ENCODE measurements at places on chromosomes 4 and X. TPM values are rescaled to one million over a fixed set of nuclear protein-coding genes. Genes with fewer than 3 reads are reported as not detected.
A peak's percentile ranks its signal among the peaks of the same experiment; 100 is the strongest.

HS3ST1 gene
- 0.14 TPM for total RNA-seq

HELT gene
- not detected for total RNA-seq

TEX13B gene
- not detected for total RNA-seq

SGCB gene
- total RNA-seq, result 54.1 TPM

UBL4A gene
- total RNA-seq, result 28.1 TPM

TAF7L gene
- not detected for total RNA-seq

TAB3 gene
- total RNA-seq, result 40.6 TPM

CT47B1 gene
- total RNA-seq, result not detected

DNA sequence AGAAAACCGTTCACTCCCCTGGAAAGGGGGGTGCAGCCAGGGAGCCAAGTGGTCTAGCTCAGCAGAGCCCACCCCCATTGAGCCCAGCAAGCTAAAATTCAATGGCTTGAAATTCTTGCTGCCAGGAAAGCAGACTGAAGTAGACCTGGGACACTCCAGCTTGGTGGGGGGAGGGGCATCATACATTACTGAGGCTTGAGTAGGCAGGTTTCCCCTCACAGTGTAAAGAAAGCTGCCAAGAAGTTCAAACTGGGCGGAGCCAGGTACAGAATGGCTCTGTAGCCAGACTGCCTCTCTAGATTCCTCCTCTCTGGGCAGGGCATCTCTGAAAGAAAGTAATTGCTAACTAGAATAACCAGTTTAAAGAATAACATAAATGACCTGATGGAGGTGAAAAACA lies 372.3 kb upstream of the F9 start:
- H3K27me3 ChIP-seq, result no peaks in the 10 kb centered on the region
- no peaks in the 10 kb centered on the region for H3K4me1 ChIP-seq
- no peak overlapping the region for H3K4me3 ChIP-seq
- no peak overlapping the region for H3K27ac ChIP-seq
- DNase-seq, result no peak

- no peak overlapping the region for H3K27ac ChIP-seq
- H3K4me3 ChIP-seq, result no peak overlapping the region
- H3K27me3 ChIP-seq, result no peaks in the 10 kb centered on the region
- H3K36me3 ChIP-seq, result no peaks in the 10 kb centered on the region
- no peak for DNase-seq
These were observed 17.8 kb downstream of the FRMPD3 start for GRCh38 chrX:107467271-107467670.

DNA sequence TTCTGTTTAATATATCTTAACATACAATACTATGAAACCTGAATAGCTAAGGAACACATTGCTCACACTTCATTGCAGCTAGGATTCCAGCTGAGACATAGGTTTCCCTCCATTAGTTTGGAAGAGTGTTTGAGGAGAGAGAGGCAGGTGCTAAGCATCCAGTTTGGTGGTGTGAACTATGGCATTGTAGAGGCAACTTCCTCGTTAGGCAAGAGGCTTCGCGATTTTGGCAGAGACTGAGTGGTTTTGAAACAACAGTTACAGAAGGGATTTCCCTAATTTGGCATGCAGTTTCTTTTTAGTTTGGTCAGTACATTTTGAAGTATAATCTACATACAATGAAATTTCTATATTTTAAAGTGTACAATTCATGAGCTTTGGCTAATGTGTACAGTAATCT lies 117.1 kb upstream of the BMP3 start:
- H3K27me3 ChIP-seq, result no peaks in the 10 kb centered on the region
- H3K4me1 ChIP-seq, result no peaks in the 10 kb centered on the region
- H3K4me3 ChIP-seq, result no peak overlapping the region
- no peak overlapping the region for H3K27ac ChIP-seq

DNA sequence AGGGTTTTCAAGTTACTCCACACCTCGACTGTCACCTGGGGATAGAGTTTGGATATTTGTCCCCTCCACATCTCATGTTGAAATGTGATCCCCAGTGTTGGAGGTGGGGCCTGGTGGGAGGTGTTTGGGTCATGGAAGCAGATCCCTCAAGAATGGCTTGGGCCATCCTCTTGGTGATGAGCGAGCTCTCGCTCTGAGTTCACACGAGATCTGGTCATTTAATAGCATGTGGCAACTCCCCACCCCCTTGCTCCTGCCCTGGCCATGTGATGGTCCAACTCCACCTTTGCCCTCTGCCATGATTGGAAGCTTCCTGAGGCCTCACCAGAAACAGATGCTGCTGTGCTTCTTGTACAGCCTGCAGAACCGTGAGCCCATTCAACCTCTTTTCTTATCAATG lies 8.3 kb downstream of the CTAG1A start:
- no peaks in the 10 kb centered on the region for H3K4me1 ChIP-seq
- no peak overlapping the region for H3K4me3 ChIP-seq
- H3K27ac ChIP-seq, result no peak overlapping the region
- DNase-seq, result no peak
- H3K36me3 ChIP-seq, result no peaks in the 10 kb centered on the region

DNA sequence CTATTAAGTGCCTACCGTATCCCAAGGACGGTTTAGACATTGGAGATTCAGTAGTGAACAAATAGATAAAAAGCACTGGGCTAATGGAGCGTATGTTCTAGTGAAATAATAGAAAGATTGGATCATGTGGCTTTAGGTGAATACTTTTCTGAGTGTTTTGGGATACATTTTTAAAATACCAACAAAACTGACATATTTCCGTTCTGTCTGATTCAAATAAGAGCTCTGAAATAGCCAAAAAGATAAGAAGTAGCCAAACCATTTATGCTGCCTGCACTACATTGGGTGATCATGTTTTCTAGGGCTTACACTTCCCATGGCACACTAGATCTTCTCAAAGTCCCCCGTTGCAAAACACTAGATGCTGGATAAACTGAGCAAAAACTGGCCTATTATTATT lies 14.2 kb downstream of the IGFBP7 start:
- no peak overlapping the region for H3K4me3 ChIP-seq
- peaks cover 94% of the 10 kb centered on the region for H3K4me1 ChIP-seq
- H3K36me3 ChIP-seq, result no peaks in the 10 kb centered on the region
- no peak for DNase-seq

DNA sequence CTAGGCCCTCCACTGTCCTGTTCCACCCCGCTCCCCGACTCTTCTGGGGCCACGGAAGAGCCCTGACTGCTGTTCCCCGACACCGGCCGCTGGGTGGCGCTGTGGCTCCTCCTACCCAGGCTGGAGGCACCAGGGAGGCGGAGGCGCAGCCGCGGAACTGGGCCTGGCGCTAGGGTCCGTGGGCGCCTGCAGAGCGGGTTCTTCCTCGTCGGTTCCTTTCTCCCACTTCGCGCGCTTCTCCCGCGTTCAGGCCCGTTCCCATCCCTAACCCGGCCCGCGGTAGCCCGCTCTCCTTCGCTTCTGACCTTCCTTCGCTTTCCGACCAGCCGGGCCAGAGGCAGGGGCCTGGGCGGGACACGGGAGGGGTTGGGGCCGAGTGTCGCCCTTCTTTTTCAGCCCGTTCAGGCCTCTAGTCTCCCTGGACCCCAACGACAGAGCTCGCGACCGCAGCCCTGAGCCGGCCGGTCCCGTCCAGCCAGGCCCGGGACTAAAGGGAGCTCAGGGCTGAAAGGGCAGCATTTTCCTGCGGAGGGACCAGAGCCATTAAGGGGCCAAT lies 34.3 kb downstream of the NALF2 start:
- no peak overlapping the region for H3K27ac ChIP-seq
- H3K4me1 ChIP-seq, result no peaks in the 10 kb centered on the region
- peak overlapping the region; percentile 70 for H3K4me3 ChIP-seq
- H3K27me3 ChIP-seq, result no peaks in the 10 kb centered on the region
- no peaks in the 10 kb centered on the region for H3K36me3 ChIP-seq
- DNase-seq, result no peak

GRCh38 chr4:183441276-183441675 lies 3.2 kb upstream of the CDKN2AIP start:
- H3K27ac ChIP-seq, result no peak overlapping the region
- peaks cover 4% of the 10 kb centered on the region for H3K36me3 ChIP-seq
- no peaks in the 10 kb centered on the region for H3K27me3 ChIP-seq
- DNase-seq, result no peak
- no peak overlapping the region for H3K4me3 ChIP-seq

DNA sequence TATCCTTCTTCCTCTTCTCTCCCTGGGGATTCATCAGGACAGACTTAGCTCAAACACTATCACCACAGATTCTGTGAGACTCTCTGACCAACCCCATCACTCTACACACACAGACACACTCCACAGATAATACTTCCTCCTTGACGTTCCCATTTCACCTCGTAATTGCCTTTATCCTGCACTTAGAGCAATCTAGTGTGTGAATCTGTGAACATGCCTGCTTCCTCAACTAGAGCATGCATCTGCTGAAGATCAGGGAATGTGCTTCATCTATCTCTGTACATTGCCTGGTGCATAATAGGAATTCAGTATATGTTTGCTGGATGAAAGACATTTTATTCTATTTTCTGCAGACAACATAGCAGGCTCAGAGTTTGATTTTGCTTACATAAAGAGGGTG lies 25.1 kb upstream of the HS6ST2 start:
- no peaks in the 10 kb centered on the region for H3K36me3 ChIP-seq
- H3K27ac ChIP-seq, result no peak overlapping the region
- H3K4me1 ChIP-seq, result no peaks in the 10 kb centered on the region
- no peak overlapping the region for H3K4me3 ChIP-seq

DNA sequence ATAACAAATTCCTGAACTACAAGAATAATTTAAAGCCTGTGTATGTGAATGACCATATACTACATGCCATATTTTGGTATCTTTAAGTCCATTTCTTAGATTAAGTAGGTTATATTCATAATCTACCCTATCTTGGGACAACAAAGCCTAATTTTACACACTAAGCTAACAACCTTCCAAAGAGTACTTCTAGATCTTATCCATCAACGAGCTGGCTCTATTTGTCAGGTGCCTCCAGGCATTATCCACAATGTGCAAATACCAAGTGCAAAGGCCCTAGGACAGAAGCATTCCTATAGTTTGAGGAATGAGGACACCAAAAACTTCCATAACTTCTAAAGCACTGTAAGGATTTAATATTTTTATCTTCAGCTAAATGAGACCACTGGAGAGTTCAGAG lies 3.5 kb downstream of the SLBP start:
- peaks cover 8% of the 10 kb centered on the region for H3K4me1 ChIP-seq
- no peak for DNase-seq
- no peaks in the 10 kb centered on the region for H3K27me3 ChIP-seq
- H3K36me3 ChIP-seq, result no peaks in the 10 kb centered on the region
- no peak overlapping the region for H3K4me3 ChIP-seq
- H3K27ac ChIP-seq, result no peak overlapping the region

DNA sequence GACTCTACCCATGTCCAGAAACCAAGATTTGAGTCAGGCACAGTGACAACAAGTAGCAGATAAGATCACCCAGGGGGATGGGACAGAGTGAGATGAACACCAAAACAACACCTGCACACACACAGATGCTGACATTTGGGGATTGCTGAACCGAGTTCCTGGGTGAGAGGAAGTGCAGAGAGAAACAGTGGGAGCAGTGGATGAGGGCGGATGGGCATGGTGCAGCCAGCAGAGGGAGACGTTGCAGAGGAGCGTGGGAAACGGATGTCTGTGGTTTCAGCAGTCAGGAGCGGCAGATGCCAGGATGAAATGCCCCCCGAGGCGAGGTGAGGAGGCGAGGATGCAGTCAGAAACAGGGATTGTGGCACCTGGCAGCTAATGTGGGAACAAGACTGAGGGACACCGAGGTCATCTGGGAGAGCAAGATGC lies 78.6 kb upstream of the STS start:
- H3K36me3 ChIP-seq, result no peaks in the 10 kb centered on the region
- H3K27ac ChIP-seq, result no peak overlapping the region
- no peaks in the 10 kb centered on the region for H3K27me3 ChIP-seq

- no peaks in the 10 kb centered on the region for H3K4me1 ChIP-seq
- no peak for DNase-seq
- H3K27me3 ChIP-seq, result no peaks in the 10 kb centered on the region
- no peak overlapping the region for H3K27ac ChIP-seq
These were observed 17.7 kb downstream of the RGS12 start for GRCh38 chr4:3310301-3311094.

GRCh38 chr4:88672987-88673386 lies 24.6 kb downstream of the NAP1L5 start:
- peaks cover 12% of the 10 kb centered on the region for H3K36me3 ChIP-seq
- DNase-seq, result no peak
- H3K27me3 ChIP-seq, result no peaks in the 10 kb centered on the region
- no peak overlapping the region for H3K27ac ChIP-seq

- H3K36me3 ChIP-seq, result no peaks in the 10 kb centered on the region
- no peak overlapping the region for H3K4me3 ChIP-seq
- no peak for DNase-seq
- H3K27me3 ChIP-seq, result no peaks in the 10 kb centered on the region
- no peaks in the 10 kb centered on the region for H3K4me1 ChIP-seq
These were observed 154.4 kb upstream of the KLF3 start for GRCh38 chr4:38509551-38509950.

- no peak for DNase-seq
- no peaks in the 10 kb centered on the region for H3K27me3 ChIP-seq
- H3K4me1 ChIP-seq, result no peaks in the 10 kb centered on the region
- no peak overlapping the region for H3K27ac ChIP-seq
These were observed 42.9 kb upstream of the TAB3 start for GRCh38 chrX:30931920-30932319.

- H3K27ac ChIP-seq, result no peak overlapping the region
- no peak for DNase-seq
- H3K36me3 ChIP-seq, result no peaks in the 10 kb centered on the region
- no peak overlapping the region for H3K4me3 ChIP-seq
These were observed 79.8 kb upstream of the SMARCAD1 start for GRCh38 chr4:94127707-94128328.

- H3K36me3 ChIP-seq, result no peaks in the 10 kb centered on the region
- H3K4me3 ChIP-seq, result no peak overlapping the region
- DNase-seq, result no peak
- H3K27me3 ChIP-seq, result no peaks in the 10 kb centered on the region
These were observed 104.9 kb downstream of the CLNK start for GRCh38 chr4:10579648-10580047.

- no peaks in the 10 kb centered on the region for H3K27me3 ChIP-seq
- DNase-seq, result no peak
- no peak overlapping the region for H3K4me3 ChIP-seq
- H3K4me1 ChIP-seq, result no peaks in the 10 kb centered on the region
These were observed 2548.3 kb downstream of the ARAP2 start for GRCh38 chr4:33696041-33696440.

DNA sequence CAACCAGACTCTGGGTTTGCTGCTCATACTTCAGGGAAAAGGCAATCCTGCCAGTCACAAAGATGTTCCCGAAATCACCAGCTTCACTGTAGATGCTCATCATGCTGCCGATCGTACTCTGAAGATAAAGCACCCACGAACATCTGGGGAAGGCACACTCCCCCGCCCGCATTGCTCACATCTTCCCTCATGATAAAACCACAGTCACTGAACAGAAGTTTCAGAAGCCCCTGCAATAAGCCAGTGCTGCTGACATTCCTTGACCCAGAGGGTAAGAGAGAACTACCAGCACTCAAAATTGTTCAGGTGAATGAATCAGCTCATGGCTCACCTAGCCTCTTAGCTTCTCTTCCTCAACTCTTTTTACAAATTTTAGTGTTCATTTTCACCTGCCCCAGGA lies 43.1 kb downstream of the SRPX2 start:
- H3K4me1 ChIP-seq, result no peaks in the 10 kb centered on the region
- no peak overlapping the region for H3K27ac ChIP-seq
- H3K4me3 ChIP-seq, result no peak overlapping the region
- H3K36me3 ChIP-seq, result no peaks in the 10 kb centered on the region
- DNase-seq, result no peak
- no peaks in the 10 kb centered on the region for H3K27me3 ChIP-seq

Measured in thoracic aorta (tissue), 2 donors.